ENCODE measurements at places on chromosomes 12 and 14.

GRCh38 chr14:50353126-50353525 lies 41.0 kb downstream of the DMAC2L start:
- DNase-seq: no peak

GRCh38 chr14:65169351-65169750 lies 67.0 kb upstream of the MAX start:
- peak; percentile 95 for DNase-seq

GRCh38 chr14:74650927-74651686 lies 39.1 kb upstream of the LTBP2 start:
- DNase-seq: no peak

- no peak for DNase-seq
Measured at GRCh38 chr14:67485501-67486095, 2.9 kb downstream of the TMEM229B start.

DNA sequence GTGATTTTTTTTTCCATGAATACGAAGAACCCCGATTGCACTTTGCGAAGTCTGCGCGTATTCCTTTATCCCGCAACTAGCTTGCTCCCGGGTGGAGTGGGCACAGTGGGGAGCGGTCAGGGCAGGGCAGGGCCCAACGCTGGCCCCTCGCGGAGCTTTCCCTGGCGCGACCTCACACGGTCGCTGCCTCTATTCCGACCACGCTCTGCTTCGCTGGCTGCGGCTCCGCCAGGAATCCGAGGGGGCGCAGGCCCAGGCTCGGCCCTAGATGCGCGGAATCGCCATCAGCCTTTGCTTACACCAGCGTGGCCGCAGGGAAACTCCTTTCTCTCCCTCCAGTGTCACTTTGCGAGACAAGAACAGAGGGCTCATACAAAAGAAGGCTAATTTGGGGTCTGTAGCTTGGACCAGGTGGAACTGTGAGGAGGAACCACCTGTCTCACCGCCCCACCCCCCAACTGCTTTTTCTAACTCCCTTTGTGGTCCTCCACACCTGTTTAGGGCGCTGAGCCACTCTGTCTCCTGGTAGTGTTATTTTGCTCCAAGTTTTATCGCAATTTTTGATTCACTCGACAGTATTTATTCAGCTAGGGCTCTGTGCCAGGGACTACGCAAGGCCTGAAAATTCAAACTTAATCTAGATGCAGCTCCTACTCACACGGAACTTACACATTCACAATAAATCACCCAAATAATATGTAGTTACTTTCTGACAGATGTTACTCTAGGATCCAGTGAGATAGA lies 3.1 kb upstream of the NKX2-1 start:
- no peak for DNase-seq

- DNase-seq: no peak
Measured at GRCh38 chr14:77018785-77019184, 9.7 kb downstream of the IRF2BPL start.

DNA sequence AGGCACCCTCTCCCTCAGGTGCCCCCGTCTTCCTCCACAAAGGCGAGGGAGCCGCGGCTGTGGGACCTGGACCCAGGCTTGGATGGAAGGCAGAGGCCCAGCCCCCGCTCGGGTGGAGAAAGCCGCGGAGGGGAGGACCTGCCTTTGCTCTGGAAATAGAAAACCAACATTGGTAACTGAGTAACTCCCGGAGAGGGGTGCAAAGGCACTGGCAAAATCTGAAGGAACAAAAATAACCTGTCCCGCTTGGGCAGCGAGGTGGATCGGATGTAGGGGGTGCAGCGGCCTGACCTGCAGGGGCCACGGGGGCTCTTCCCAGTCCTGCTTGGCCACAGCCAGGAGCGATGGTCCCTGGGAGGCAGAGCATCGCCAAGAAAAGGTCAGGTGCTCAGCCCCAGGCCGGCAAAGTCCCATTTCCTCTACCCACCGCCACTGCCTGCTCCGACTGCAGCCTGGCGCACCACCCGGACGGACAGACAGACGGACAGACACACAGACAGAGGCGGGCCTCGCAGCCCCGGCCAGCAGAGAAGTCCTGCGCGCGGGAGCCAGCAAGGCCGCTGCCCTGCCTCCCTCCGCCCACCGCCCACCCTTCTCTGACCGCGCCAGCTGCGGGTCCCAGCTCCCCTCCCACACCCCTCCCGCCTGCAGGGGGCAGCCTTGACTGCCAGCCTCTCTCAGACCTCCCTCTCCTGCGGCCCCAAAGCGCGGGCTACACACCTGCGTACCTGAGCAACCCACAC lies 21.4 kb upstream of the TMEM106C start:
- no peak for DNase-seq

DNA sequence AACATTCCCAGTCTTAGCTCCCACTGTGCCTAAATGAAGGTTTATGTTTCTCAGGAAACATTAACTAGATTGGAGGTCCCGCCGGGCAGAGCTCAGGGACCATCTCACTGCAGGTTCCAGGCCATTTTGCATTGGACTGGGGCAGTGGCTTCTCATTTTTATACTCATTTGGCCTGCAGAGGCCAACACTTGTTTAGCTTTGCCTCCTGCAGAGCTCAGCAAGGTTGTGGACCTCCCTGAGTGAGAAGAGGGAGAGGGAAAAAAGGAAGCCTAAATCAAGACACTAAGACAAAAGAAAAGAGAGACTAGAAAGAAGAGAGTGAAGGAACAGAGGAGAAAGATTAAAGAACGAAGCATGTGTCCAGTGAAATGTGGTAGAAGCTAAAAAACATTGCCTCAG lies 280.3 kb downstream of the AKAP6 start:
- no peak for DNase-seq

- no peak for DNase-seq
Measured at GRCh38 chr12:76446090-76446489, 97.9 kb upstream of the BBS10 start.

GRCh38 chr12:66235626-66236281 lies 46.7 kb downstream of the IRAK3 start:
- DNase-seq: no peak

- peak; percentile 97 for DNase-seq
Measured at GRCh38 chr12:59322473-59322872, 273.4 kb upstream of the SLC16A7 start.

DNA sequence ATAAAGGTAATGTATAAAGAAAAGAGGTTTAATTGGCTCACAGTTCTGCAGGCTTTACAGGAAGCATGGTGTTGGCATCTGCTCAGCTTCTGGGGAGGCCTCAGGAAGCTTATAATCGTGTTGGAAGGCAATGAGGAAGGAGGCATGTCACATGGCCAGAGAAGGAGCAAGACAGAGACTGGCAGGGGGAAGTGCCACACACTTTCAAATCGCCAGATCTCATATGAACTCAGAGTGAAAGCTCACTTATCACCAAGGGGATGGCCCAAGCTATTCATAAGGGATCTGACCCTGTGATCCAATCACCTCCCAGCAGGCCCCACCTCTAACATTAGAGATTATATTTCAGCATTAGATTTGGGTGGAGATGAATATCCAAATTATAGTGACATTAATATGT lies 26.3 kb downstream of the LDHB start:
- no peak for DNase-seq

DNA sequence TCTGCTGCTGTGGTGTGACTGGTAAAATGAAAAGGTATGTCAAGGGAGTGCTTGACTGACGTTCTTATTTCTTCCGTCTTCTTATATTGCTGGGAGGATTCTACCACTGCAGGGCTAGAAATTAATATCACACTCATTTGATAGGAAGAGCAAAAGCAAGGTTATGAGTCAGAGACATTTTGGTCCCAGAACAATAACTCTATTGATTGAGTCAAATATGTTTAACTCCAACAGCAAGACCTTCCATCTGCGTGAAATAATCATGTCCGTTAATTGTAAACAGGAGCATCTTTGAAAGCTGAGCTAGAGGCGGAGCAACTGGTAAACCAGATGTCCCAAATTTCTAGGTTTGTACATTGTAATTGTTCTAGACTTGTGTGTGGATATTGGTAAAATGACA lies 1293.6 kb downstream of the AACS start:
- no peak for DNase-seq

GRCh38 chr12:53975479-53976152 lies 862 bp upstream of the HOTAIR start:
- no peak for DNase-seq

GRCh38 chr14:37591311-37591940 lies 3.6 kb downstream of the FOXA1 start:
- no peak for DNase-seq

DNA sequence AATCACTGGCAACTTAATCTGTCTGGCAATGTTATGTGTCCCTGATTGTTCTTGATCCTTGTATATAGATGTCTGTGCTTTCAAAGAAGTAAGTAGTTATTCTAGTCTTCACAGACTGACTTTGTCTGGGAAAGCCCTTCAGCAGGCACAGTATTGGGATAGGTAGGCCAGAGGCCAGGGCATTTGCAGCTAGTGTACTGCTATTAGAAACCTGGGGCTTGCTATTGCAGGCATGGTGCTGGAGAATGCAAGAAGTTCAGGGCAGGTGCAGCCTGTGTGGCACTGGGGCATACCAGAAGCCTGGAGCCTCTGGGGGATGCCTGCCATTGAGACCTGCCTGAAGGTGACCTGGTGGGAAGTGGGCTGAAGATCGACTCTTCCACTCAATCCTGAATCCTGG lies 96.3 kb downstream of the TMTC3 start:
- no peak for DNase-seq

DNA sequence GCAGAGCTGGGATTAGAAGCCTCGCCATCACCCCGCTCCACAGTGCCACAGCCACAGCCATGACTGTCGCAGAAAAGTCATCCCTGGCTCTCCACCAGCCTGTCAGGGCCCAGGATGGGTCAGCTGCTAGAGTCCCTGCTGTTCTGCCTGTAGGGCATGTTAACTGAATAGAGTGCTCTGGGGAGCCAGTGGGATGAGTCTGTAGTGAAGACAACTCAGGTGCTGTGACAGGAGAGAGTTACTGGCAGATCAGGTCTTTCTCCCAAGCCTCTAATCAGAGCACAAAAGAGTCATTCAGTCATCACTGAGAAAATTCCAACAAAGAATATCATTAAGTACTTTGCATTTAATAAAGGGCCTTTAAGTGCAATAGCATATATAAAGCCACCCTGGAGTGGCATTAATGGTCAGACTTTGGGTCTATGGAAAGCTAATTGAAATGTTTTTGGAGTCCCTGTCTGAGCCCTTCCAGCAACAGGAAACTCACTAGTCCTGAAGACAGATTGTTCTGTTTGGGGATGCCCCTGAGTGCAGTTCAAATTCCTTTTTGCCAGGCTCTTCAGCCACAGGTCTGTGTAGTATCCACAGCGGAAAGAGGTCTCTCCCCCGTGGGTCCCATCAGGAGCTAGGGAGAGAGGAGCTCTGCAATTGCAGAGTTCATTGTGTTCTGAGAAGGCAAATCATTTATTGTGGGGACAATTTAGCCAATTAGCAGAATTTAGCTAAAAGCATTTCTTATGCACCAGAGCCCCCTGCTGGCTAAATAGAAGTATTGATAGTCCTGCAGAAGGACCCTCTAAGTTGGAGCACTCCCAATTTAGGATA lies 45.2 kb upstream of the C14orf132 start:
- DNase-seq: peak; percentile 77

DNA sequence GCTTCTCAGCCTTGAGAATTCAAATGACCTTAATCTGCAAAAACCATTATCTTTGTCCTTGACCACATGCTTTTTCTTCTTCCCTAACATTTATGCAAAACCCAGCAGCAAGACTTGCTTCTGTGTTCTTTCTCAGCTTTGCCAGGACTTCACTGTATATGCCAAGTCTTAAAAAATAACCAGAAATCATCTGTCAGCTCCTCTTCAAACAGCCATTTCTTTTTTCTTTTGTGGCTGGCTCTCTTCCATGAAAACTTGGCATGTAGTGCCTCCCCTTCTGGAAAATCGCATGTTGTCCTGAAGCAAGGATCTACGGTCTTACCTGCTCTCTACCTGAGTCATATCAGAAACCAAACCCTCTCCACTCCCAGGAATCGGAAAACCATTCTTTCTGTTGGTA lies 364.9 kb downstream of the RPS29 start:
- no peak for DNase-seq

- no peak for DNase-seq
Measured at GRCh38 chr12:62679608-62680007, 213.0 kb downstream of the MON2 start.

- DNase-seq: no peak
Measured at GRCh38 chr12:18828483-18828882, 90.6 kb downstream of the CAPZA3 start.

DNA sequence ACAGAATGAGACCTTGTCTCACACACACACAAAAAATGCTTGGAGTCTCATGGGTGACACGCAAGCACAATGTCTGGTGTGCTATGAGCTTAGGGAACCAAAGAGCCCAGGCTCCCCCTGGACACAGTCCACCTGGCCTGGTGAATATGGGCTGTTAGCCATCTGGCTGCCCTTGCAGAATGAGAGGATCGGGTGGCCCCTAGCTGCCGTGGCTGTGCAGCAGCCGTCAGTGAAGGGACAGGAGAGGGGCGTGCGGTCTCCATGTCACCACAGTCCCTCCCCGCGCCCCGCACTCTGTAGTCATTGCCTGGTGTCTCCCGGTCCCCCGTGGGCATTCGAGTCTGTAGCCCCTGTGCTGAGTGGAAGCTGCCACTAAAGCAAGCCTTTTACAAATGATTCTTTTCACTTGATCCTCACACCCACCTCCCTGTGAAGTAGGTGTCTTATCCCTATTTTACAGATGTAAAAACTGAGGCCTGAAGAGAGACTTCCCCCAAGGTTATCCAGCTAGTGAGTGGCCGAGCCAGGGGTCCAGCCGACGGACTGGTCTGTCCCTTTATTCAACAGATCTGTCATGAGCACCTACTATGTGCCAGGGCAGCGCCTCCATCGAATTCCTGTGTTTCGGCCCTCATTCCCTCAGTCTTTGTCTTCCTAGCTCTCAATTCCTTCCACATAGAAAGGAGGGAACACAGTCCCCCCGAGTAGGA lies 18.8 kb downstream of the MVK start:
- no peak for DNase-seq

All from pons (tissue), 1 donor.